ENCODE measurements at places on chromosomes 4 and X.

DNA sequence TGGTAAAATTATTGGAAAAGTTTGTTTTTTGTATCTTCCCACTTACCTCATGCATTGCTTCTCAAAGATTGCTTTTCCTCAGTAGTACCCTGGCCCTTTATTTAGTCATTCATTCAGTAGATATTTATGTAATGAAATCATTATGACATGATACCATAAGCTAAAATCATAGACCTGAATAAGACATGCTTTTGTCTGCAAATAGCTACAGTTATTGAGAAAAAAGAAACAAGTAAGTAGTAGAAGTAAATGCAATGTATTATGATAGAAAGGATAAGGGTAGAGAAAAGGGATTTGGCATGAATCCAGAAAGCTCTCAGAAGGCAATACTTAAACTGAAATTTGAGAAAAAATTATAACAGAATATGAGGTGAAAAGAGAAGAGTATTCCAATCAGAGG is 352.5 kb downstream of the GPM6A start:
- DNase-seq = no peak

DNA sequence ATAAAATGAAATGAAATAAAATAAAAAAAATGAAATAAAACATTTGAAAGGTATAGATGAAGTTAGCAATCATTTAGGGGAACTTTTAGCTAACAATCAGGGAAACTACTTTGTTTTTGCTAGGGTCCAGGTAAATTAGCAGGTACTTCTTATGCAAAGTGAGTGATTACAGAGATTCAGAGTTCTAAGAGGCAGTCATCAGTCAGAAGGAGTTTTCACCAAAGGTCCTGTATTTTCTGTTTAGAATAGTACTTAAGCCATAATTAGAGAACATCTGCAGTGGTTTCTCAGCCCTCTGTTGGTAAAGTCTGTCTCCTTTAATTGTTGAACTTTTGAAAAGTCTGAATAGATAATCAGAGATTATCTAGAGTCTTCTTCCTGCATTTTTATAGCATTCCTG is 50.6 kb downstream of the STIM2 start:
- DNase-seq = no peak

- DNase-seq = no peak
Observed at GRCh38 chr4:75598390-75598789, 31.9 kb downstream of the CDKL2 start.

DNA sequence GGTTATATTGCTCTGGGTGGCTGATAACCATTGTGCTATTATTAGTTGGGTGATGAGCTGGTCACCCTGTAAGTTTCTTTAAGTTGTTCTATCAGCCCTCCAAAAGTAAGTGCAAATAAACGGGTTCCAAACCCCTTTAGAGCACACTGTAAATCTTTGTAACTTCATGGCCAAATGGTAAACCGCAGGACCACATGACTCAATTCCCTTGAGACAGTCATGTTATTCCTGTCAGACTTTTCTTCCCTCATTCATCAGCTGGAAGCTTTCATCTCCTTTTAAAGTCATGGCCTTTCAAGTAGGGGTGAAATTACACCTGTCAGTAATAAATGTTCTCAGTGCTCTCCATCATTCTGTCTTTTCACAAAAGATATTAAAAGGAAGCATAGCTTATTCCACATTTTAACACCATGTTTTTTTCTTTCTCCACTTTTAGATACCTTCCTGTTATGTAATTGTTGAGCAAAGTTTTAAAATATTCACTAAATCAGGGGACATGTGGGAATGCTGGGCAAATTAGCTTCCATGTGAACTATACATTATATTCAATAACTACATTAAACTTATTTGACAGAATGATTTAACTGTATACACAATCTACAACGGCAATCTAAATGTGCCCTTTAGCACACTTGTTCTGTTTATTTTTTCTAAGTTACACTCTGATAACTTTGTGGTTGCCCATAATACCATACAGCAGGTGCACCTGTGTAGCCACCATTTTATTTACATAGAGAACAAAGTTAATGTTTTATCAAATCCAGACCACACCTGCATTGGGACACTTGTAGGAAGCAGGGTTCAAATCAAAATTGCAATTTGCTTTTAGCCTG is 275.5 kb downstream of the CFAP299 start:
- no peak for DNase-seq

- no peak for DNase-seq
Observed at GRCh38 chrX:69323786-69324720, 158.8 kb upstream of the PJA1 start.

GRCh38 chr4:77043507-77044136 is 32.2 kb downstream of the CCNI start:
- no peak for DNase-seq

- no peak for DNase-seq
Observed at GRCh38 chrX:134622056-134622812, 36.0 kb downstream of the PLAC1 start.

DNA sequence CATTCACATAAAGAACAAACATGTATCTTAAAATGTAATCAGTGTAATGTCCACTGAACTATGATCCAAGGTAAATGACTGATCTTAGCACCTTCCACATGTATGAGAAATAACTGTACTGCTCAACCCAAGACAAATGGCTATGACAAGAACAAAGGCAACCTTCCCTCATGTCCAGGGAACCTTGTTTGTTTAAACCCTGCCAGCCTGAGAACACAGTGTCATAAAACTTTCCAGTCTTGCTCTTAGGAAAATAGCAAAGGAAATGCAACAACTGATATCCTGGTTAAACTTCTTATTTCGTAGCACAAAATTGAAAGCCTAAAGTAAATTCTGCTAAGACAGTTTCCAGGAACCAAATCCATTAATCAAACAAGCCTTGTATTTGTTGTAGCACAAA is 494.3 kb downstream of the IL15 start:
- DNase-seq = no peak

GRCh38 chrX:130884627-130885026 is 18.4 kb downstream of the ENOX2 start:
- DNase-seq = no peak

- DNase-seq = no peak
Observed at GRCh38 chrX:114889481-114889880, 127.9 kb downstream of the IL13RA2 start.

GRCh38 chr4:163447481-163447880 is 26.1 kb downstream of the TKTL2 start:
- no peak for DNase-seq

GRCh38 chrX:16160729-16161128 is 6.6 kb upstream of the MAGEB17 start:
- DNase-seq = no peak

DNA sequence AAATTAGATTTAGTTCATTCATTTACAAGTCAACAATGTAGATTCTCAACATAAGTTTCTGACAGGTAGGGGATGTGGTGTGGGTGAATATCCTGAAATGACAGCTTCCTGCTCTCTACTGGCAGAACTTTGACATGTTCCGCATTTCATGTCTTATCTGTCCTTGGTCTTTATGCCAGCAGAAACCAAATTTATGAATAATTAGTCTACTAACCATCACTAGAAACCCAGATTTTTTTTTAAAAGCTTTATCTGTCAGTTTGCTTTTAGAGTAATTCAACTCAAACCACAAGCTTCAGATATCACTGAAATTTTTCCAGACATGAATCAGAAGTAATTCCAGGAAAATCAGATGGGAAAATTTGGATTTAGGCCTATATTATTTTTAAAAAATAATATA is 17.9 kb downstream of the COQ2 start:
- DNase-seq = no peak

GRCh38 chrX:11533199-11533651 is 132.5 kb downstream of the ARHGAP6 start:
- DNase-seq = no peak

DNA sequence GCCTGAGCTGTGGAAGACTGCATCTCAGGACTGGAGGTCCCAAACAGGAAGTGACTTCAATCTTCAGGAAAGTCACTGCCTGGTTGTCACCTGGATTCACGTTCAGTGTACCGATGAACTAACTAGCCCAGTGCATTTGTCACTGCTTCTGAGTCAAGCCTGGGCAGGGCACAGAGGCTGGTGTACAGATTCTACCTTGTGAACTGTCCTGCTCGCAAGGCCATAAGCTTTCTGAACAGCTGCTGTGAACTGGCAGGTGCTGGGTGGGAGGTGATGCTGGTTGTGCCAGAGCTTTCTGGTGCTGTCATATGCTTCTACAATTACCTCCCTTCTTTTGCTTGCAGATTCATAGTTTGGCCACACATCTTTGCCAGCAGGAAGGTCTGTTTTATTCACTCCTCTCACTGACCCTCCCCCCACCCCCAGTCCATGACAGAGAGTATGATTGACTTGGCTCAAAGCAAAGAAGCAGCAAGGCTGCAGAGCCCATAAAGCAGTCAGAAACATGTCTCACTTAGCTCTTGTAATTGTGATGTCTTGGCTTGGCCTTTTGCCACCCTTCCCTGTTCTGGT is 40.5 kb downstream of the ZCCHC12 start:
- no peak for DNase-seq

DNA sequence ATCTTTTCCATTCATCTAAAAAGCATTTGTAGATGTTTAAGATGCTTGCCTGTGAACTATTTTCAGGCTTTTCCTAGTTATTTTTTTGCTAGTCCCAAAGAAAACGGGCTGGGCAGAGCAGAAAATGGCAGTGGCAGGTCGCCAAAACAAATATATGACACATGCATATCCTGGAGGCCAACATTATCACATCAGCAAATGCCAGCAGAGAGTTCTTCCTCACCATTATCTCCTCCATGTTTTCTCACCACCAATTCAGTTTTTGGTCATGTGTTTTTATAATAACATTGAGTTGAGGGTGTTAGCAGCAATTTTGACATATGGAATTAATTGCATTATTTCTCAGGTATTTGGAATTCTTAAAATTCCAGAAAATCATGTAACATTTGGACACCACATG is 97.9 kb upstream of the EOLA2 start:
- no peak for DNase-seq

GRCh38 chrX:148600581-148600980 is 100.2 kb downstream of the AFF2 start:
- no peak for DNase-seq

DNA sequence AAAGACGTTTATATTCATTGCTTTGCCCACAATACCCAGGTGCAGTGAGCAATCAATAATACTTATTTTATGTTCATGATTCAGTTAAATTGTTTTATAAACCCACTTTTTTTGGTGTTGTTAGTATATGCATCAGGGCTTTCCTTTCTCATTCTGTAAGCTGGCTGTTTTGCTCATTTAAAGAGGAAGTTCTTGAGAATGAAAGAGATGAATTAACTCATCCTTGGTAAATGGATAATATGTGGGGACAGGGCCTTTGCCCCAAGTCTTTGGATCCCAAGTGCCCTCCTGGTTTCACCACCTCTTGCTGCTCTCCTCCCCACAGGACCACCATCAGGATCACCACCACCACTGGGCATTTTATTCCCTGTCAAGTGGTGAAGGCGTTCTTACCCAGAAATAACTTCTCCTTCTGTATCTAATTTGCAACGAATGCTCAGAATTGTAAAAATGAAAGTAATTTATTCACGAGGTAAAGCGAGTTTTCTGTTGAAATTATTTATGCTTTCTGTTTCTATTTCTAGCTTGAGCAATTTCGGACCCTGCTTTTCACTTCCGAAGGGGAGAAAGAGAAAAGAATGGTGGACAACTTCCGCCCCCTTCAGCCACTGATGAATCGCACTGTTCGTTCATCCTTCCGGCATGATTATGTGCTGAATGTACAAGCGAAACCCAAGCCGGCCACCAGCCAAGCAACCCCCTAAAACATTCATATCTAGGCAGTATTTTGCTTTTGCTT is 8.2 kb upstream of the ZRSR2 start:
- DNase-seq = no peak

DNA sequence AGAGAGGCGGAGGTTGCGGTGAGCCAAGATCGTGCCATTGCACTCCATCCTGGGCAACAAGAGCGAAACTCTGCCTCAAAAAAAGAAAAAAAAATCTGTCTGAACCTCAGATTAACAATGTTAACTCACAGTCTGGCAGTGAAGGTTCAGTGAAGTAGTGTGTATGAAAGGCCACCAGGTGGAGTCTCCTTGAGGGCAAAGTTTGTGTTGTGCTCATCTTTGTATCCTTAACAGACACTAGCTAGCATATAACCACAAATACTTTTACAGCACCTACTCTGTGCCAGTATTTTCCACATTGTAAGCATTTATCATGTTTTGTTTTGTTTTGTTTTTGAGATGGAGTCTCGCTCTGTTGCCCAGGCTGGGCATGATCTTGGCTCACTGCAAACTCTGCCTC is 46.0 kb upstream of the MGST2 start:
- DNase-seq = no peak

DNA sequence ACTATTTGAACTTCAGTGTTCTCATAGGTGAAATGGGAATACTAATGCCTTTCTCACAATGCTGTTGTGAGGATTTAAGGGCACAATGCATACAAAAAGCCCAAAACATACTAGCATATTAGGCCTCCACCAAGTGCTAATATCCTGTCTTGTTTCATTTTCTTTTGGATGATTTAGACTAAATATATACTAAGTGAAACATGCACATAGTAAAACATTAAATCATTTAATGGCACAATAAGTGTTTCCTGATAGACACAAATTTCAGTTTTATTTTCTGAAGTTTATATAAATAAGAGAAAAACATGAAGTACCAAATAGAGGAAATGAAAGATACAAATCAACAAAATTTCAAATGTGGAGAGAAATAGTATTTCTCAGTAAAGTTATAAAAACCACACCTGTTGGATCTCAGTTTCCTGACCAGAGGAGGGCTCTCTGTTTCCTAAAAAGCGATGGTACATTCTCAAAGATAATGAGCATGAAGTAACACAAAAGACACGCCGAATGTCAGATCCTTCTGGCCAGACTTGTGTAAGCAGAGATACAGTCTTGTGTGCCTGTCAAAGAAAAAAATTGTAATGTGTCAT is 25.1 kb downstream of the DDX60 start:
- DNase-seq = no peak

DNA sequence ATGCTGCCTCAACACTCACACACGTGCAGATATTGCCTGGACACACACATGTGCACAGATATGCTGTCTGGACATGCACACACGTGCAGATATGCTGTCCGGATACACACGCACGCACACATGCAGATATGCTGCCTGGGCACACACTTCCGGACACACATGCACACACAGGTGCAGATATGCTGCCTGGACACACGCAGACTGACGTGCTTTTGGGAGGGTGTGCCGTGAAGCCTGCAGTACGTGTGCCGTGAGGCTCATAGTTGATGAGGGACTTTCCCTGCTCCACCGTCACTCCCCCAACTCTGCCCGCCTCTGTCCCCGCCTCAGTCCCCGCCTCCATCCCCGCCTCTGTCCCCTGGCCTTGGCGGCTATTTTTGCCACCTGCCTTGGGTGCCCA is 14.7 kb downstream of the FGFRL1 start:
- DNase-seq = no peak

- no peak for DNase-seq
Observed at GRCh38 chr4:39102297-39102696, 40.3 kb downstream of the KLHL5 start.

- peak; percentile 38 for DNase-seq
Observed at GRCh38 chrX:74382613-74383012, 38.7 kb upstream of the SLC16A2 start.

- DNase-seq = no peak
Observed at GRCh38 chr4:100510551-100510950, 7.3 kb downstream of the EMCN start.

DNA sequence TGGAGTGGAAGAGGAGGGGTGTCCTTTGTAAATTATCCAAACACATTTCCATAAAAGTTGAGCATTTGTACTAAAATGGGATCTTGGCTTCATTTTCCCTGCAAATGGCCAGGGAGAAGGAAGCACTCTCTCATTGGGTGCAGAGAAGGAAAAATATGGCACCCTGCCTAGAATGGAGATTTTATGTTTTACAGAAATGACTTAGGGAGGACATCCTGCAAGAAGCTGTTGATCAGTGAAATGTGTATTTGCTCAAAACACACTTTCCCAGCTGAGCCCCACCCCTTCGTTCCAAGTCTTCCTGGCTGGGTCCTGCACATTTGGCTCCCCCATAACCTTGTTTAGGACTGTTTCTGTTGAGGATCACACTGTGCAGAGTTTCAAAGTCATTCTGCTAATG is 213.5 kb upstream of the TAPT1 start:
- no peak for DNase-seq
